ENCODE measurements at places on chromosomes 6 and 20.

DNA sequence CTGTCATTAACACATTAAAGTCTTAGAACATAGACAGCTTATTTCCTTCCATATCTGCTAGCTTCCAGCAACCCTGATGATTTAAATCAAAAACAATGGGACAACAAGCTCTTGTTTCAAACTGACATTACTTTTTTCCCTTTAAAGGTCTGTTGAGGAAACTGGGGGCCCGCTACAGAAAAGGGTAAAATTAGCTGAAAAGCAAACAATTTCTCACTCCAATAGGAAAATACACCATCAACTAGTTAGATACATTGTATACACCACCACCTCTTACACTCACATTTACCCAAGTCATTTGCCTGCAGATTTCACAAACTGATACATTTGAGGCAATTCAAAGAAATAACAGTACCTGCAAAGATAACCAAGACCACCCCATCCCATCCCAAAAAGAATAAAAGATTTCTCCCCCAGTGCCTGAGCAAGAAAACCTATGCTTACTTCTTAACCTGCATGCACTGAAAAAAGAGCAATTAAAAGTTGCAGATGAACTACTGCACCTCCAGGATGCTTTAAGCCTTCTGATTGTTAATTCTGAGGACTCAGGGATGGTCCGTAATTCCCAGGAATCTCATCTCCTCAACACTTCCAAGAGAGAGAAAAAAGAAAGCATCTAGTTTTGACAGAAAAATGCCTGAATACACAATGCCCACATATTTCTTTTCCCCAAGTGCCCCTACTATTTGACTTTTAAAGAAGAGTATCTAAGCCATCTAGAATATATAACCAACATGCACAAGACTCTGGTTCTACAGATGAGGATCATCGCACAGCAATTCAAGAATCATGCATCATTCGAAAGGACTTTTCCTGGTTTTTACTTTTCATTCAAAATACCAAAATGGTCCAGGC lies 5.6 kb downstream of the ZMYND8 start:
- no peaks in the 10 kb centered on the region for H3K27me3 ChIP-seq
- H3K4me3 ChIP-seq: peak overlapping the region; percentile 64
- peak overlapping the region; percentile 97 for H3K27ac ChIP-seq
- peaks cover 18% of the 10 kb centered on the region for H3K36me3 ChIP-seq
- H3K4me1 ChIP-seq: peaks cover 28% of the 10 kb centered on the region

DNA sequence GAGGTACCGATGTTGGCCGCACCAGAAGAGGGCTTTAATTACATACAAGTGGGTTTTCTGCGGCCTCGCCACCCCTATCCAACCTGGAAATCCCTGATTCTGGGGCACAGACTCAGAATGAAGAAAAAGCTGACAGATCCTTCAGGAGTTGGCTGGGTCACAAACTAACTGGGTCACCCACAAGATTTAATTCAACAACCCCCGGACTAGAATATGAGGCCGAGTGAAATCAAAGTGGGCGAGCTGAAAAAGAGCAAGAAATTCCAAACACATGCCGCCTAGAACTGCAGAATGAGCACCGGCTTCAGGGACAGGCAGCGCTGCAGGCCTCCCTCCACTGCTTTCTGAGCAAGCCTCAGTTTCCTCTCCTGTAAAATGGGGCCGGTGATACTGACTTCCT lies 30.0 kb downstream of the GRM4 start:
- no peak overlapping the region for H3K4me3 ChIP-seq
- H3K4me1 ChIP-seq: no peaks in the 10 kb centered on the region
- no peak for DNase-seq

DNA sequence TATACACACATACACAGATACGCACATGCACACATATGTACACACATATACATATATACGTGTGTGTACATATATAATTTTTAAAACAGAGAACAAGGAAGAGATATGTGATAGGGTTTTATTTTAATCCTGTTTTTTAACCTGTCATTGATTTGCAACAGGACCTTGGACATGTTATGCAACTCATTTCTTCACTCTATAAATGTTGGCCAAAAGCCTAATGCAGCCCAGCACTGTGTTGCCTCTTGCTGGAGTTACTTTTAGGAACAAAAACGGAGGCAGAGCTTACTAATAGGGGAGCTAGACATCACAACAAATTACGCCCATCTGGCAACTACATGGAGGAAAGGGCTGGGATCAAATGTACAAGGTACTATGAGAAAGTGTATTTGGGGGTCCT lies 179.9 kb upstream of the TAB2 start:
- H3K4me3 ChIP-seq: no peak overlapping the region
- DNase-seq: no peak
- no peaks in the 10 kb centered on the region for H3K4me1 ChIP-seq
- no peak overlapping the region for H3K27ac ChIP-seq
- H3K27me3 ChIP-seq: no peaks in the 10 kb centered on the region
- H3K36me3 ChIP-seq: no peaks in the 10 kb centered on the region

GRCh38 chr6:74356391-74356790 lies 660.4 kb downstream of the CD109 start:
- no peak overlapping the region for H3K4me3 ChIP-seq
- peaks cover 13% of the 10 kb centered on the region for H3K4me1 ChIP-seq
- DNase-seq: no peak
- no peaks in the 10 kb centered on the region for H3K27me3 ChIP-seq

DNA sequence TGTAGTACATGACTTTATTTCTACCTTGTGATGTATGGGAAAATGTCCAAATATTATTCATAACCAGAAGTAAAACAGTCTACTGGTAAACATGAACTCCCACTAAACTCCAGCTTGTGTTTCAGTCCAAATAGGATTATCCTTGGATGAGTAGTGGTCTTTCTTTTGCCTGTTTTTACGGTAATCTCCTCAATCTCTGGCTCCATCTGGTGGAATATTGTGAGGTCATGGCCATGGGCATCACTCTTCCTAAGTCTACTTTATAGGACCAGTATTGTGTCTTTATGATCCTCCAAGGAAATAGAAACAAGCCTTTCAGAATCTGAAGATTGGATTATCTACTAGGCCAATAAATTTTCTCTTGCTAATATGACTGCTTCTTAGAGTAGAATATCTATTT lies 505.0 kb downstream of the BMP2 start:
- no peak for DNase-seq
- no peaks in the 10 kb centered on the region for H3K27me3 ChIP-seq
- no peaks in the 10 kb centered on the region for H3K4me1 ChIP-seq
- no peaks in the 10 kb centered on the region for H3K36me3 ChIP-seq
- H3K4me3 ChIP-seq: no peak overlapping the region

DNA sequence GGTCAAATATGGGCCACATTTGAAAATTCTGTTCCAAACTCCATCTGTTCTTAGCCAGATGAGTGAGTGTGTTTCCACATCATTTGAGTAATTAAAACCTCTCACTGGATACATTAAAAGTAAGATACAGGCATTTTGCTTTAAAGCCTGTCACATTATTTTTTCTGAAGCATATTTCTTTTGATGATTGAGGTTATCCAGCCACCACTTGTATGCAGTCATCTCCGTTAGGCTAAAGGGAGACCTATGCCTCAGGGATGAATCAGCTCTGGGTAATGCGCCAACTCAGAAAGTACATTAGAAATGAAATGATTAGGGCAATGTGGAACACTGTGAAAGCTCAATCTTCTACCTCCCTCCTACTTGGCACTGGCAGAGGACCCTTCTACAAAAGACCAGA lies 90.7 kb downstream of the SNAP25 start:
- H3K27ac ChIP-seq: no peak overlapping the region
- no peaks in the 10 kb centered on the region for H3K36me3 ChIP-seq
- H3K4me1 ChIP-seq: no peaks in the 10 kb centered on the region
- H3K27me3 ChIP-seq: no peaks in the 10 kb centered on the region
- H3K4me3 ChIP-seq: no peak overlapping the region

- peaks cover 14% of the 10 kb centered on the region for H3K4me1 ChIP-seq
- DNase-seq: no peak
- no peaks in the 10 kb centered on the region for H3K36me3 ChIP-seq
- no peaks in the 10 kb centered on the region for H3K27me3 ChIP-seq
- no peak overlapping the region for H3K27ac ChIP-seq
- H3K4me3 ChIP-seq: no peak overlapping the region
Observed at GRCh38 chr20:57416296-57417022, 25.3 kb downstream of the RBM38 start.

GRCh38 chr6:71510057-71510713 lies 221.6 kb downstream of the OGFRL1 start:
- H3K4me1 ChIP-seq: peaks cover 8% of the 10 kb centered on the region
- no peaks in the 10 kb centered on the region for H3K36me3 ChIP-seq
- no peak overlapping the region for H3K4me3 ChIP-seq
- peak; percentile 78 for DNase-seq
- no peak overlapping the region for H3K27ac ChIP-seq

DNA sequence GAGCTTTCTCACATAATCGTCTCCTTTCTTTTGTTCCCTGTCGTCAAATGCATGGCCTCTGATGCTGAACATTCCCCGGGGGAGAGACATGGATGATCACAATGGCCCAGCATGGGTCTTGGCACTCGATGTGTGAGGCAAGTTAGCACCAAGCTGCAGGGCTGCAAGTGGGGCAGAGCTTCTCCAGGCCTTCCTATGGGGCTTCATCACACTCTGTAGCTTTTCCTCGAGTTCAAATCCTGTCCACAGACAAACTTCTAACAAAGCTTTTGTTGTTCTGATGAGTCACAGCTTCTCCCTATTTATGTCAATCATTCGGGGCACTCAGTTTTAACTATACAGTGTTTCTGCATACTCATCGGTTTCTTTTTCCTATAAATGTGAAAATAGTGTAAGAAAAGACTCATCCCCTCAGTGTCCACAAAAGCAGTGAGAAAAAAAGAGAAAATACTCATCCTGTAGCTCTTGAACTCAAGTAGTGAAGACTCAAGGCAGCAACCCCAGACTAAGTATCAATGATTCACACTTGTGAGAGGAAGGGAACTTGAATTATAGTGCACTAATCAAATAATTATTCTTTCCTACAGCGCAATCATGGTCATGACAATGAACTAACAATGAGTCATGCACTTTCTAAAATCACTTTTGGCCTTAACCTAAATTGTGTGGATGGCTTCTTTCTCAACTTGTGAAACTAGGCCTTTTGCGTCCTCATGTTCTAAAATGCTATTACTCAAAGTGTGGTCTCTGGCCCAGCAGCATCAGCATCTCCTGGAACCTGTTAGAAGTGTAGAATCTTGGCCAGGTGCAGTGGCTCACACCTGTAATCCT lies 68.4 kb upstream of the NOX3 start:
- no peaks in the 10 kb centered on the region for H3K36me3 ChIP-seq
- peaks cover 6% of the 10 kb centered on the region for H3K4me1 ChIP-seq
- no peaks in the 10 kb centered on the region for H3K27me3 ChIP-seq
- H3K27ac ChIP-seq: no peak overlapping the region

GRCh38 chr20:17933711-17934110 lies 34.9 kb downstream of the SNX5 start:
- H3K36me3 ChIP-seq: no peaks in the 10 kb centered on the region
- no peak overlapping the region for H3K27ac ChIP-seq
- DNase-seq: no peak
- no peak overlapping the region for H3K4me3 ChIP-seq
- no peaks in the 10 kb centered on the region for H3K4me1 ChIP-seq

DNA sequence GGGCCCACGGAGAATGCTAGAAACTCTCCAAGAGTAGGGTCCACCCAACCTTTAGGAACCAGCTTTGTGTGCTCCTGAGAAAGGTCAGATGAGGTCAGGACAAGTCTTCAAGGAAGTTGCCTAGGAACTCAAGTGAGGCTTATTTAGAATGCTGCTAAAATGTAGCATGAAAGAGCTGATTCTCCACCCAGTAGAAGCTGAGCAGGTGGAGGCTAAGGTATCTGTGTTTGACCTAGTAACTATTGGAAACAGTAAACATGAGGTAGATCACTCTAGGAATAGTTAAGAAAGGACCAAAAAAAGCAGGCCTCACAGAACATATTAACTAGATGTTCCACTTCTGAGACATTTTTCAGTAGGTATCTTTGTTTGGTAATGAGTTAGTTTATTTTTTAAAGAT lies 13.9 kb downstream of the CEP43 start:
- H3K4me3 ChIP-seq: no peak overlapping the region
- no peaks in the 10 kb centered on the region for H3K36me3 ChIP-seq
- H3K27ac ChIP-seq: no peak overlapping the region

DNA sequence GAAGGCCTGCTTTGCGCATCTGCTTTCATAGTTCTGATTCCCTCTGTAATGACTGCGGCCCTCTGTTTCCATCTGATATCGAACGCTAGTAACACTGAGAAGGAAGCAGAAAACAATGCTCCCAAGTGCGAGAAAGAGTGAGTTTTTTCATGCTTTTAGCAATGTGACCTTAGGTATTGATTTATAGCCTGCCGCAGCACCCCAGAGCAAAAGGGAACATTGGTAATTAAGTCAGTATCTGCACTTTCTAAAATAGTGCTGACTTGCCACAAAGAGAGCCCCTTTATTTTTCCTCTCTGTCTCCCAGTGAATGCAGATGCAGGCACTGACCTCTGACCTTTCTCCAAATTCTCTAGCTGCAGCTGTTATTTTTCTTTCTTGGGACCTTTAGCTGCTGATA lies 129.8 kb downstream of the HDGFL1 start:
- no peak for DNase-seq
- no peaks in the 10 kb centered on the region for H3K4me1 ChIP-seq
- no peak overlapping the region for H3K4me3 ChIP-seq
- no peak overlapping the region for H3K27ac ChIP-seq
- H3K36me3 ChIP-seq: no peaks in the 10 kb centered on the region
- H3K27me3 ChIP-seq: no peaks in the 10 kb centered on the region

DNA sequence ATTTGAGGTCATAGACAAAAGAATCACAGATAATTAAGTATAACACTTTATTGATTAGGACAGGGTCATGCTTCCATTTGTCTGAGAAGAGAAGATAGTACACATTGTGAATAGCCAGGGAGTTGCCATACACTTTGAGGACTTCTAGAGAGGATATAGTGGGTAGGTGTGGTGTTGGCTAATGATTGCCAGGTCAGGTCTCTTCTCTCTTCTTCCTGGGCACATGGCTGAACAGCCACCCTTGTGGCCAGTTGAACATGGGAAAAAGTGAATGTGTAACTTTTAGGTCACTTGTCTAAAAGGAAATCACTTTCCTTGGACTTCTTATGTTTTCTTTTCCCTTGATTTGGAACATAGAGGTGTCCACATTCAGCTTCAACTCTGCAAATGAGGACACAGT lies 772.1 kb upstream of the MAP3K7 start:
- no peak for DNase-seq
- H3K27ac ChIP-seq: no peak overlapping the region
- no peak overlapping the region for H3K4me3 ChIP-seq

DNA sequence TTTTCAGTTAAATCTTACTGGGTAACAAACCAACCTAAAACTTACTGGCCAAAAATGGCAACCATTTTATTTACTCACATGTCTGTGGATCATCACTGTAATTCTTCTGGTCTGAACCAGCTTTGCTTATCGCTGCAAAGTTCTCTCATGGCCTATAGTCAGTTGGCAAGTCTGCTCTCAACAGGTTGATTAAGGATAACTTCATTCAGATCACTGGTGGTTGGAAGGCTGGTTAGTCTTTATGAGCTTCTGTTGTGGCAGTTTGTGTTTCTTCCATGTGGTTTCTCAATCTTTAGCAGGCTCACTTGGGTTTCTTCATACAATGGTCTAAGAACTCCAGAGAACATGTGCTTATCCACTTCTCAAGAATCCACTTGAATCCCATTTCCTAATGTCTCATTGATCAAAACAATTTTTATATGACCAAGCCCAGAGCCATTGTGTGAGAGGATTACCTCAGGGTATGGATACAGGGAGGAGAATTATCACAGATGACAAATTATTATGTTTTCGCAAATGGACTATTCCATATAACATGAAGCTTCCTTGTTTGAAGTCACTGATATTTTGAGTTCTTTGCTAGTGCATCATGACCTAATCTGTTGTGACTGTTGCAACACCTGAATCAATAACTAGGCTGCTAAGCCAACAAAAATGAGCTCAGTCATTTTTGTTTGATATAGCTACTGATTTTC lies 155.4 kb upstream of the BMP2 start:
- no peaks in the 10 kb centered on the region for H3K4me1 ChIP-seq
- H3K27ac ChIP-seq: no peak overlapping the region
- H3K4me3 ChIP-seq: no peak overlapping the region
